ENCODE measurements at places on chromosomes 13 and 19.
A peak's percentile ranks its signal among the peaks of the same experiment; 100 is the strongest.

DNA sequence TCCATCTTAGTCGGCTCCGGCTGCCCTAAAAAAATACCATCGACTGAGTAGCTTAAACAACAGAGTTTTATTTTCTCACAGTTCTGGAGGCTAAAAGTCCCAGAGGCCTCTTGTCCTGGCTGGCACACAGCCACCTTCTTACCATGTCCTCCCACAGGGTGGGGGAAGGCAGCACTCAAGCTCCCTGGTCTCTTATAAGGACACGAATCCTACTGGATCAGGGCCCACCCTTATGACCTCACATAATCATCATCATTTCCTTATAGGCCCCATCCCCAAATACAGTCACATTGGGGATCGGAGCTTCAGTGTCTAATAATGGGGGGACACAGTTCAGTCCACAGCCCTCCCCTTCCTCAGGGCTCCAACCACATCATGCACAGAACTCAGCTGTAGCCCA, 2.6 kb upstream of the TUBA3C start:
- no peak for DNase-seq

DNA sequence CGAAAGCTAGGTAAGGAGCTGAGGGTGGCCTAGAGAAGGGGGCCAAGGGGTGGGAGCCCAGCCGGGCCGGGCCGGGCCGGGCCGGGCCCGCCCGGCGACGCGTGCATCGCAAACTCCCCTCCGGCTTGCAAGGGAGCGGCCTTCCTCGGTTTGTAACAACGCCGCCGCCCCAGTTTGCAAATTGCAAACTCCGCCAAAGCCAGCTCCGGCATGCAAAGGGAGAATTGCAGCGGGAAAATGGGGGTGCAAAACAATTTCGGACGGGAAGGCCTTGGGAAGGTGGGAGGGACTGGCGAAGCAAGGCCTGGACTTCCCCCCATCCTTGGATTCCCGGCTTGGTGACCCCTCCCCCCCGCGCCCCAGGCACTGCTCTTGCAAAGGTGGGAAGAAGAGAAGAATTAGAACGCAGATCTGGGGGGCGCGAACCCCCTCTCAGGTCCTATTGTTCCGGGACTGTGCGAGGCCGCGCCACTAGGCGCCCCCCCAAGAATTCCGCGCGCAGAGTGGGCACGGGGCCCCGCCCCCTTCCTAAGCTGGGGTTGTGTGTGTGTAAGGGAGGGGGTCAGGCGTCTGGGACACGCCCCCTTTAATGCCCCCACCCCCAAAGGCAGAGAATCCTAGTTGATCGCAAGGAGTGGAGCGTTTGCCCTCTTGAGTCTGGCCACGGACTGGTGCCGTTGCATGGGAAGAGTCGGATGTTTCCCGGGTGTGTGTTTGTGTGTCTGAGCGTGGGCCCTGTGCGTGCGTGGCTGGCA, 926 bp downstream of the PRR12 start:
- DNase-seq, result no peak

GRCh38 chr19:2806736-2807378, 12.8 kb upstream of the ZNF554 start:
- DNase-seq, result no peak

- DNase-seq, result no peak
Observed at GRCh38 chr19:10126213-10126639, 6.5 kb upstream of the EIF3G start.

GRCh38 chr19:6862673-6863078, 24.7 kb upstream of the ADGRE1 start:
- DNase-seq, result peak; percentile 84

DNA sequence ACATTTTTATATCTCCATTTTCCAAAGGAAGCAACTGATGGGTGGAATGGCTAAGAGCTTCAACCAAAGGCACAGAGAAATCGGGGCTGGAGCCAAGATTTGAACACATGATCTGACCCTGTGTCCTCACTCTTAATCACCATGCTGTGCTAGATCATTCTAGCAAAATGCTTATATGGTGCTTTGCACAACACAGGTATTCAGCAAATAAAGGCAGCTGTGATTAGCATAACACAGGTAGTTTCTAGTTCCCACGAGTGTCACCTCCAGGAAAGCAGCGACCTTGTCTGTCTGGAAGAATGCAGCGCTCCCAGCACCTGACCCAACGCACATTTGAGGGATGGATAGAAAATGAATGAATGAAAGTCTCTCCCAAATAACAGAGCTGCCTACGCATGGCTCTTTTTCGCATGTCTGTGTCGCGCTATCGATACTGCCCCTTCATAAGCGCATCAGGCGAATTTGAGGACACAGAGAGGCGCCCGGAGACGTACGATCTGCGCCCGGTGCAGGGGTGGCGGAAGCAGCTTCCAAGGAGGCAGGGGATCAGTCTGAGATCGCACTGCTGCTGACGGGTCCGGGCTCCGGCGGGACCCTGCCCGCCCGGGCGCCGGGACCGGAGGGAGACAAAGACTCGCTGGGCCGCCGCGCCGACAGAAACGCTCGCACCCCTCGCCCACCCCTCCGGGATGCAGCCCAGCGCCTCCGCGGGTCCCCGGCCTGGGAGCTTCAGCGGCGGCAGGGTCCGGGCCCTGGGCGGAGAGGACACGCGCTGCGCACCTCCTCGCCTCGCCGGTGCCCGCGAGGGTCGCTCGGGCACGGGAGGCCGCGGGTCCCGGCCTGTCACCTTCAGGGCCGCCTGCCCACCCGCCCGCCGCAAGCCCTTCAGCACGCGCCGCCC, 609 bp downstream of the EPS15L1 start:
- no peak for DNase-seq

- DNase-seq, result no peak
Observed at GRCh38 chr19:2045501-2046045, 5.5 kb downstream of the MKNK2 start.

DNA sequence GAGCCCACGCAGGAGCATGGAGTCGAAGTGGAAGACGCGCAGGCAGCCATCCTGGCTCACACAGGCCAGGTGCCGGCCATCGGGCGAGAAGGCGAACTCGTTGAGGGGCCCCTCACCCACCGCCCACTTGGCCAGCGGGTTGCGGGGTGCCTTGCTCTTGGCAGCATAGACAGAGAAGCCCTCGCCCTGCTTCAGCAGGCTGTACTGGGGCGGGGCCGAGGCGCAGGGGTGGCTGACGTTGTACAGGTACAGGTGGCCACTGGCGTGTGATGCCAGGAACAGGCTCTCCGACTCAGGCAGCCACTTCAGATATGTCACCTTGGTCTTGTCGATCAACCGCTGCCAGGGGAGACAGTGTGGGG, 4.2 kb upstream of the DMPK start:
- DNase-seq, result no peak

DNA sequence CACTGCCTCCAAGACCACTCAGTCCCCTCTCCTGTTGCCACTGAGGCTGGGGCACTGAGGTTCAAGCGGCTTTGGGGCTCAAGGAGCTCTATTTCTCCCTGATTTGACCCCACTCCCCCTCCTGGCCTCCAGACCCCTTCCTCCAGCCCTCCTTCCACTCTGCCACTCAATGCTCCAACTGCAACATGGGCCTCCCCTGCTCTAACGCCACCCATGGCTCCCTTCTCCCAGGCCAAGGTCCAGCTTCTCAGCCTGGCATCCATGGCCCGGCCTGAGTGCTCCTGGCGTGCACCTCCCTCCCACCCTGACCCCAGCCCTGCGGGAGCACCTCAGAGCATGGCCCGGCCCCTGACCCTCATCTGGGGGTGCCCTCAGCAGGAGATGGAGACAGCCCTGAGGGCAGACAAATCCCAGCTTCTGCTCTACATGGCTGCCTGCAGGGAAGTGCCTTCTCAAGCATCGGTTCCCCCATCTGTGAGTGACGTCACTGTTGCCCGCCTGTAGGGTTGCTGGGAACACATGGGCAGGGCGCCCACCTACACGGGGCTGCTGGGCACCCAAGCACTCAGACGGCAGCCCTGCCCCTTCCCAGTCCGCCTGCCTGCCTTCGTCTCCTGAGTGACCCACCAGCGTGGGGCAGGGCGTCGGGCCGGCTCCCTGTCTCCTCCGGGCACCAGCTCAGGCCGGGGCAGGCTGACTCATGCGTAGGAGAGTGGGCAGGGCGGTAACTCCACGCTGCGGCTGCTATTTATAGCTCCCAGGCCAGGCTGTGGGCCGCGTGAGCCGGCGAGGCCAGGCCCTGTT, 1.6 kb upstream of the DIRAS1 start:
- DNase-seq, result no peak

DNA sequence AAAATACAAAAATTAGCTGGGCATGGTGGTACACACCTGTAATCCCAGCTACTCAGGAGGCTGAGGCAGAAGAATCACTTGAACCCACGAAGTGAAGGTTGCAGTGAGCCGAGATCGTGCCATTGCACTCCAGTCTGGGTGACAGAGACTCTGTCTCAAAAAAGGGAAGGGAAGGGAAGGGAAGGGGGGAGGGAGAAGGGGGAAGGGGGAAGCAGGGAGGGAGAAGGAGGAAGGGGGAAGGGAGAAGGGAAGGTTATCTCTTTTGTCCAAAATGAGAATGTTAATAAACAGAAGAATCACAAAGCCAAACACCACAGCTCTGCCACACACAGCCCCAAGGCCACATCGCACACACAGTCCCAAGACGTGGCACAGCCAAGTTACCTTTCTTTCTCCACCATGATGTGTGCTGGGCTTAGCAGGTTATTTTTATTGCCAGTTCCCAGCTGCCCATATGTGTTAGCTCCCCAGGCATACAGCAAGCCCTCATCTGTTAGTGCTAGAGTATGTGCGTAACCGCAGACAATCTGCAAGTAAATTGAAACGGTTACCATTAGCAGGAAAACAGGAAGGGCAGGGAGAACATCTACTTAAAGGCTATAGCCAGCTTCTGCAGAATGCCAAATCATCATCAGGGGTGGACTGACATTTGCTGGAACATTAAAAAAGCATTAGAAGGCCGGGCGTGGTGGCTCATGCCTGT, 34.3 kb downstream of the RCBTB1 start:
- no peak for DNase-seq

DNA sequence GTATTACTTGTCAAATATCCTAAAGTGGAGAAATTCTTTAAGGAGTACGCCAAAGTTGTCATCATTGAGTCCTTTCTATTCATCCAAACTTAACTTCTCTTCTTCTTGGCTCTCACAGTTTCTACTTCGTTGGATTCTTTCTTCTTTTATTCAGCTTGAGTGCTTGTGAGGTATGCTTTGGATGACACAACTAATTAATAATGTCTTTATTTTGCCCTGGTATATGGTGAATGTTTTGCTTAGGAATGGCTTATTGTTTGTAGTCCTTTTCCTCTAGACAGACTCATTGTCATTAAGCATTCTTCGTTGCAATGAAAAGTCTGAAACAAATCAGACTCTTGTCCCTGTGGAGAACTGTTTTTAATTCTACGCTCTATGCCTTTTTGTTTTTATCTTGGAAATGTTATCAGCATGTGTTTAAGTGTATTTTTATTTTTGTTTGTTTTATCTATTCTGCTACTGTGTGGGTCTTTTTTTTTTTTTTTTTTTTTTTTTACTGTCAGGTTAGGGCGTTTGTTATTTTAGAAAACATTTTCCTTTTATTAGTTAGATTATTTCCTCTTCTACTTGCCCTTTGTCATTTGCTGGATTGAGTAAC, 471.5 kb downstream of the GPC6 start:
- no peak for DNase-seq

DNA sequence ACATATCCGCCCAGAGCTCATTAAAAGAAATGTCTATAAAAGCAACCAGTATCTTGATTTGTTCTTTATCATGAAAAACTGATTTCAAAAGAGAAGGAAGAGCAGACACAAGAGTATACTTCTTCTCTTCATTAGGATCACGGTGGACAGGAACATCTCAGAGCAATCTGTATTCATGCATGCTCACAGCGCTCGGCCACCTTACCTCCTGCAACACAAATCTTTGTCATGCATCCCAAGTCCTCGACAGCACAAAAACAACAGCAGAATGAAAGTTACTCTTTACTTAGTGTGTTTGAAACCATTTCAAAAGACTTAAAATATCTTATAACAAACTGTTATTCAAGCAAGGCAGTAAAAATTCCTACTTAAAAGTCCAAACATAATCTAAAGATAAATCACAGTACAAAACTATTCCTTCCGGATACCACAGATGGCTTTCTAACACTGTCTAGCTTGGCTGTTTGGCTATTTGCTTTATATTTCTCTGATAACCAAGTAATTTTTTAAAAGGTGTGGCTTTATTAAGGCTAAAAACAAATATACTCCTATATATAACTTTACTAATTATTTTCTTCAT, 174.5 kb downstream of the TBC1D4 start:
- no peak for DNase-seq

DNA sequence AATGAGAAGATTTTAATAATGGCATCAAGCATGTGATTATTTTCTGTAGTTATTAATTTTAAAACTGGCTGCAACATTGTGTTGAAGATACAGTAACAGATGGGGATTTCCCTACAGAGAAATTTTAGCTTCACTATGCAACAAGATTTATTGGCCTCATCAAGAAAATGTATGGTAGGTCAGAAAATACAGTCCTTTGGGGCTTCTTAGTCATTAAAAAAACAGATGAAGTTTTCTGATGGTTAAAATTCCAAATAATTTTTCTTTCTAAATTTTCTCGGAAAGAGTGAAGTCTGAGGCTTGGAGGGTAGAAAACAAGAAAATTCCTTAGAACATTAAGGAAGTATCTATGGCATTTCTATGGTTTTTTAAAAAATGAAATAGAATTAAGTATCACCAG, 1790.8 kb upstream of the PCDH20 start:
- DNase-seq, result no peak

DNA sequence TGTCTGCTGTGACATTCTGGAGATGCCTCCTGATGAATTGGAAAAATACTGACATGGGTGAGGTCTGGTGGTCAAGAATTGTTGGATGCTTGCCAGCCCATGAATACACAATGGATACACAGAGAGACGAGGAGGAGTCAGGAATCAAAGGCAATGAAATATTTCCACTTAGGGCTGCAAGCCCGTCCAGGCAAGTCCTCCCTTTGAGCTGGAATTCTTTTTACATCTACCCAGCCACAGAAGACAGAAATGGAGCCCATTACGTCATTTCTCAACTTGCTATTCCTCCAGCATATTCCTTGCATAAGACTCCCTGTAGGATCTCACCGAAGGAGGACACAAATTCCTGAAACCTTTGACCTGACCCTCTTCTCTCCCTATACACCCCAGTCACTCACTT, 15.7 kb upstream of the IGFL4 start:
- DNase-seq, result no peak

GRCh38 chr19:51994048-51994644, 7.5 kb upstream of the ZNF350 start:
- DNase-seq, result no peak

GRCh38 chr13:70634893-70635292, 526.6 kb upstream of the KLHL1 start:
- DNase-seq, result no peak

DNA sequence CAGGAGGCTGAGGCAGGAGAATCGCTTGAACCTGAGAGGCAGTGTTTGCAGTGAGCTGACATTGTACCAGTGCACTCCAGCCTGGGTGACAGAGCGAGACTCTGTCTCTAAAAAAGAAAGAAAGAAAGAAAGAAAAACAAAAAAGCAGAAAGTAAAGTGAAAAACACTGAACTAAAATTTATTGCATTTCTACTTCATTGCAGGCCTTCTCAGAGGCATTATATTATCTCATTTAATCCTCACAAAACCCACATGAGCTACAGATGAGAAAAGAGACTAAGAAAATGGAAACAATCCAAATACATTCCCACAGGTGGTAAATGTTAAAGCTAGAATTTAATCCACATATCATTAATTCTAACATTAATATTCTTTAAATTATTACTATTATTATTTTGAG, 147.2 kb upstream of the FREM2 start:
- DNase-seq, result no peak

GRCh38 chr19:11151181-11151580, 4.4 kb downstream of the SPC24 start:
- DNase-seq, result no peak

GRCh38 chr13:71880753-71881541, 13.9 kb upstream of the DACH1 start:
- DNase-seq, result no peak

GRCh38 chr13:51834581-51835171, 10.3 kb downstream of the TMEM272 start:
- DNase-seq, result no peak

Measured in stimulated activated CD4-positive, alpha-beta T cell treated with anti-CD3 and anti-CD28 coated beads, Interleukin-15, amount 100 ng/mL, for 1 hour (primary cell).